ENCODE measurements at places on chromosomes 12 and 14. TPM values are rescaled to one million over a fixed set of nuclear protein-coding genes. Genes with fewer than 3 reads are reported as not detected.

GRCh38 chr12:25004447-25004846, 55.5 kb upstream of the BCAT1 start:
- DNase-seq, result no peak

Gene KRT74
- not detected for total RNA-seq

Gene PIWIL1
- total RNA-seq, result not detected

GRCh38 chr14:50944647-50945413, 547 bp upstream of the PYGL start:
- DNase-seq, result peak; percentile 84

- DNase-seq, result no peak
Observed at GRCh38 chr12:22461786-22462185, 82.6 kb downstream of the C2CD5 start.

- DNase-seq, result no peak
Observed at GRCh38 chr12:3833670-3834310, 39.4 kb downstream of the PARP11 start.

GRCh38 chr12:93780101-93780641, 103.0 kb downstream of the CRADD start:
- DNase-seq, result no peak

- peak; percentile 34 for DNase-seq
Observed at GRCh38 chr12:57215668-57216013, 953 bp upstream of the NXPH4 start.

DNA sequence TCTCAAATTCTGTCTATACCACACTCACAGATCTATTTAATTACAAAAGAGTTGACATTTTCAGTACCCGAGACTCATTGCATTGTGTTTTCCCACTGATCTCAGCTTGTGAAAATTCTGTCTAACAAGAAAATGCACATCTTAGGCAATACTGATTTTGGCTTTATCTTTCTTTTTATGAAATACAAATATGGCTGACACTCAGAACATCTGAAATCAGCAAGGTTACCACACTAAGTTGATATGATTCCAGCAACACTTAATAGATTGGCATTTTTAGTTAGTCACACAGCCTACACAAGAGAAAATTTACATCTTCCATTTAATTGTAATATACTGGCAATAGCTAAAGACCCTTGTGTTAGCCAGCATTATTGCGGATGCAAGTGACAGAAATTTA, 40.3 kb downstream of the PEX5 start:
- DNase-seq, result no peak

DNA sequence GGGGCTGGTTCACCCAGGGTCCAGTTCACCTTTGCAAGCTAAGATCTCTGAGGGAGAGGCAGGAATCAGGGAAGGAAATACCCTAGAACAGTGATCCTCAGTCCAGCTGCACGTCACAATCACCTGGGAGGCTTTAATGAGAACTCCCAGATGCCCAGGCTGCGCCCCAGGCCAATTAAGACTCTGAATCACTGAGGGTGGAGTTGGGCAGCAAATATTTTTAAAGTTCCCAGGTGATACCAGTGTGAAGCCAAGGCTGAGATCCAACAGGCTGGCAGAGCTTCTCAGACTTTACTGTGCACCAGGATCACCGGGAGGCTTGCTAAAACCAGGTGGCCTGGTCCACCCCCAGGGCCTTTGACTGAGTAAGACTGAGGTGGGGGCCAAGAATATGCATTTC, 23.8 kb downstream of the MYL2 start:
- peak; percentile 84 for DNase-seq

DNA sequence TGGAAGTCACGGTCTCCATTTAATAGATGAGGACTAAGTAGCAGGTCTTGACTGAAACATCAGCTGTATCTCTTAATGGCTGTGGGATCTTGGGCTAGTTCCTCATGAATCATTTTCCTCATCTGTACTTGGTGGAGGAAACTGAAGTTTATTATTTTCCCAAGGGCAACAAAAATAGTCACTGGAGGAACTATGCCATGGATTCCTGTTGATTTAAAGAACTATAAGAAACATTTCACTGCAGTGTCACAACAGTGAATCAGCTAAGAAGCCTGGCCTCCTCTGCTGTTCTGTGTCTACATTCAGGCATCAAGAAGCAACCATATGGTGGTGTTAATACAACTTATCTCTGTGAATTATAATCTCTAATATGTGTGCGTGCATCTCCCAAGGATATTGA, 200.5 kb downstream of the STXBP6 start:
- no peak for DNase-seq

Gene IAPP
- total RNA-seq, result not detected

DNA sequence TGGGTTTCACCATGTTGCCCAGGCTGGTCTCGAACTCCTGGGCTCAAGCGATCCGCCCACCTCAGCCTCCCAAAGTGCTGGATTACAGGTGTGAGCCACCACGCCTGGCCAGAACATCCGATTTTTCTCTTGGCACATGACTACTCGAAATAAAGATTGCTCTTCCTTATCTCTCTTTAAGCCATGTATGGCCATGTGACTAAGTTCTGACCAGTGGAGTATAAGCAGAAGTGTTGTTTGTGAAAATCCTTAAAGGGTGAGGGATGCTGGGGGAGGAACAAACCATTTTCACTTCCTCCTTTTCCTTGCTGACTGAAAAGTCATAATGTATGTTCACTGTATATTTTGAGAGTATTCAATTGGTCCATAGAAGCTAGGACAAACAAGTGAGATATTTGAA, 50.7 kb upstream of the ATF7IP start:
- no peak for DNase-seq

- DNase-seq, result peak; percentile 43
Observed at GRCh38 chr14:60905923-60906322, 75.0 kb downstream of the TRMT5 start.
